Chondrocyte (in vitro differentiated cells): ENCODE measurements at places on chromosomes 1 and 21. TPM values are rescaled to one million over a fixed set of nuclear protein-coding genes. Genes with fewer than 3 reads are reported as not detected.

DNA sequence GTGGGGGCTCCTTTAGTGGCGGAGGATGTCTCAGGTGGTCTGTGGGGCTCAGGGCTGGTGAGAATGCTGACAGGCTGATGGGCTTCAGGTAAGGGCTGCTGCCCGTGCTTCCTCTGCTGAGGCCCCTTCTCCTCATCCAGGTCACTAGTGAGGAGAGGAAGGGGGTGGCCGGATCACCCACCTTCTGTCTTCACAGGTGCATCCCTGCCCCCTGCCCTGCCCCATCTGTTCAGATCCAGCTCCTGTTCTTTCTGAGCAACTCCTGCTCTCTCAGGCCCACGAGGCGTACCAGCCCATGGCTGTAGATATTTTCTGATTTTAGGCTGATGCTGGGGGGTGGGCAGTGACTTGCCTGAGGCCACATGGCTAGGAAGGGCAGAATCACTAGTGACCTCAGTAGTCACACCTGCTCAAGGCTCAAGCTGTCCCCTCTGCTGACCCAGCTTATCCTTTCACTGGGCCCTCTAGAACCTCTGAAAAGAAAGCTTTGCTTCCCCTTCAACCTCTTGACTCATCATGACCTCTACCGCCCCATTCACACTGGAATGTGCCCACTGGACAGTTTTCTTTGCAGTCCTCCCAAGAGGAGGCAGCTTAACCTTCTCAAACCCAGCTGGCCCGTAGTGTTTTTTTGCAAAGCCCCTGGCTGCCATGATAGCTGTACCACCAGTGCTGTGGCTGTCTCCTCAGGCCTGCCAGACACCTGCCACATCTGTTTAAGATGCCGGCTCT, 14.8 kb downstream of the DCST2 start:
- DNase-seq: no peak
- H3K27me3 ChIP-seq: no peaks in the 10 kb centered on the region
- peaks cover 3% of the 10 kb centered on the region for H3K36me3 ChIP-seq

GRCh38 chr1:67761730-67762129, 71.5 kb downstream of the GNG12 start:
- no peak for DNase-seq
- peaks cover 51% of the 10 kb centered on the region for H3K4me1 ChIP-seq
- H3K36me3 ChIP-seq: no peaks in the 10 kb centered on the region
- H3K27me3 ChIP-seq: no peaks in the 10 kb centered on the region
- H3K27ac ChIP-seq: peak overlapping the region; percentile 25

GRCh38 chr1:236090741-236091147, 25.9 kb upstream of the NID1 start:
- H3K4me3 ChIP-seq: no peak overlapping the region
- DNase-seq: no peak
- H3K4me1 ChIP-seq: no peaks in the 10 kb centered on the region
- H3K27ac ChIP-seq: no peak overlapping the region
- no peaks in the 10 kb centered on the region for H3K36me3 ChIP-seq

The UBE2U gene
- 0.27 TPM in 1 of 3 replicates, not detected in the others for total RNA-seq

The MNDA gene
- total RNA-seq: not detected in 3 replicates

The ST6GALNAC5 gene
- 6.2 to 7.9 TPM (median 7.3 TPM) in 3 replicates for total RNA-seq
